ENCODE measurements at places on chromosomes 1 and 21. TPM values are rescaled to one million over a fixed set of nuclear protein-coding genes. Genes with fewer than 3 reads are reported as not detected.

The SPRR2G gene
- not detected for total RNA-seq

The UBL4B gene
- total RNA-seq, result not detected

The PTGS2 gene
- total RNA-seq, result 7.5 TPM

The VHLL gene
- not detected for total RNA-seq
